Left renal cortex interstitium (tissue), 4 donors: ENCODE measurements at places on chromosomes 6 and 20.

- DNase-seq = no peak
Observed at GRCh38 chr6:36912030-36912454, 26.3 kb downstream of the C6orf89 start.

- no peak for DNase-seq
Observed at GRCh38 chr20:41392871-41393704, 26.5 kb upstream of the EMILIN3 start.

DNA sequence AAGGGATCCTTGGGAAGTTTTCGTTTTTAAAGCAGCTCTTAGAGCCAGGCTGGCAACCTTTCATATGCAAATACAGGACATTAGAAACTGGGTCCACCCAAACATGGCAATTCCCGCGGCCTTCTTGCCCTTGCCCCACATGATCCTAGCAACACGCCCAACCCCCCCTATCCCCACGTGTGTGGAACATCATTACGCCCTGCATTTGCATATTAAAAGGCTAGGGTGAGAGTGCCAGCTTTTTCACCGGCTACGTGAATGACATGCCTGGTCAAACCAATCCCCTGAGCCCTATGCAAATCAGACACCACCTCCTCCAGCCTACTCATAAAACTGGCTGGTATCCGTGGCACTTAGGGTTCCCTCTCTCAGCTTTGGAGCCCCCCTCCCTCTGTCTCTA, 88.1 kb downstream of the TNFRSF21 start:
- DNase-seq = no peak

GRCh38 chr6:74805916-74806696, 399.7 kb downstream of the COL12A1 start:
- no peak for DNase-seq

DNA sequence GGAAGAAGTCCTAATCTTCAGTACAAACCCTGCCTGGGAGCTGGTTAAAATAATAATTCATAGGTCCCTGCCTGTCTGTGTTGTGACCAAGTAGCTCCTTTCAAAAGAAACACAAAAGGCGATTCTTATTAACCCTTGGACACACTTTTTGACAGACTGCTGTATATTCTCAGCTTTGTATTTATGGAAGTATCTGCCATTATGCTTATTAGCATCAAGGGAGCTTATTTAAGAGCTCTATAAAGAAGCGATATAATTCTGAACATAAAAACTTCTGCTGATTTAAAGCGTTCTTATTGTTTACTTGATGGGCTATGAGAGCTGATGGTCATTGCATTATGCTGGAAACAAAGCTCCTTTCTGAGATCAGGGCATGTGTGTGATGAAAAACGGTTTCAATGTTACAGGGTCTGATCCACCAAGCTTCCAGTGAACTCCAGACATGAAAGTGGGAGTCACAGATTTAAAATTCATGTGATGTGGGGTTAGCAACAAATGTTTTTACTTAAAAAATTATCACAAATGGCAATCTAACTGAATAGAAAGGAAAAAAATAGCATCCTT, 181.8 kb upstream of the PDE10A start:
- no peak for DNase-seq

GRCh38 chr20:63895202-63895951, 451 bp downstream of the DNAJC5 start:
- no peak for DNase-seq
